AG09309 (cell line): ENCODE measurements at places on chromosomes 11 and 22.

GRCh38 chr11:93728792-93729128 lies 12.5 kb downstream of the TAF1D start:
- DNase-seq, result no peak

DNA sequence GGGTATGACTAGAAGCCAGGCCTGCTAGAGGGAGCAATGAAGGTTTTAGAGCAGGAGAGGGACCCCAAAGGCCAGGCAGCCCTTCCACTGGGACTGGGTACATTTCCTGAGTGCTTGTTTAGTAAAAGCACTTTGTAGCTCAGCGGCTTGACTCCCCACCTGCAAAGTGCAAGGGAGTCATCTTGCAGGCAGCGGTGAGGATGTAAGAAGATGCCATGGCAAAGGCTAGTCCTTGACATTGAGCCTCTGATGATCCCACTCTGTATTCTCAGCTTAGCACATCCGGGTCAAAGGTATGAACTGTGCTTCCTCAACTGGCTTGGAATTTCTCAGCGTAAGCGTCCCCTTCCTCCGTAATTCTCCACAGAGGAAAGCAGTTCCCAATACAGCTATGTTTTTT lies 3.1 kb upstream of the UBE2L3 start:
- no peak for DNase-seq

DNA sequence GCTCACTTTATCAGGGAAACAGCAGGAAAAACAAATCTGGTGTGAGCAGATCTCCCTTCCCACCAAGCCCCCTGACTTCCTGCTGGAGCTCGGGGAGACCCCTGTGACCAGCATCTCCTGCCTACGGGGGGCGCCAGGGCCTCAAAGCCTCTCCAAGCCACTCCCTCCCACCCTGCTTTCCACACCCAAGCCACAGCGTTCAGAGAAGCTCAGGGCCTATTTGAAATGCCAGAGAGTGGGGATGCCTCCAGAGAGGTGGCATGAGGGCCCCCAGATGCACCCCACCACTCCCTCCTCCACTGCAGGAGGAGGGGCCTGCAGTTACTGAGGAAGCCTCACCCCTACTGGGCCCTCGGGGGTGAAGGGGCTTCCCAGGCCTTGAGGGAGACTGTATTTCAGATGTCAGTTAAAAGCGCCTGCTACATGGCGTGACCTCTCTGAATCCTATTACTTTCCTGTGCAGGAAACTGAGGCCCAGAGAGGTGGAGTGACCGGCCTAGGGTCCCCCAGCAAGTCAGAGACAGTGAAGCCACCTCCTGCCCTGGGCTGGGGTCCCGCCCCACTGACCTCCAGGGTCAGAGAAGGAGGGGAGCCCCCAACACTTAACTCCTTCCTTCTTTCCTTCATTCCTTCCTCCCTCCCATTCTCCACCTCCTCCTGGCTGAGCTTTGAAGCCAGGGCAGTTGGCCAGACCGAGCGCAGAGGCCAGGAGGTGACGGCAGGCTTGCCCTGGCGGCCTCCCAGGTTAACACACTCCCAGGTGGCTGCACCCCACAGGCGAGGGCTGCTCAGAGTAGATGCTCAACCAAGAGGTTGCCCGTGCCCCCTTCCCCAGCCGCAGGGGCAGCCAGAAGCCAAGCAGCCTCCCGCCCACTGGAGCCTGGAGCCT lies 6.0 kb upstream of the CDKN1C start:
- no peak for DNase-seq

DNA sequence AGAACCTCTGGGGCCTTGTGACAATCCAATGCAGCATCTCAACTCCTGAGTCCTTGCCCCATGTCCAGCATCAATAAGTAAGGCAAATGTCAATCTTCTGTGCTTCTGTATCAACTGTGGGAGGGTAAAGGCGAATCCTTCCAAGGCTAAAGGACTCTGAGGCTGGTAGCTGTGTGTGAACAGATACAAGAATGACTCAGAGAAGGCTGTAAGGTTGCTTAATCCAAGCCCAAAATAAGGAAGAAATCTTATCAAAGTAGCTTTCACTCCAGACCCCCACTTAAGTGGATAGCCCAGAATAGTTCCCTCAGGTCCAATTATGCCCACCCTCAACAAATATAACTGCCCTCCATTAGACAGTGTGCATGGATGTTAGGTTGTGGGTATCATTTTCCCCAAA lies 28.1 kb upstream of the SCGB1A1 start:
- no peak for DNase-seq

- DNase-seq, result no peak
Observed at GRCh38 chr11:45494738-45495137, 170.7 kb downstream of the CHST1 start.

GRCh38 chr11:28393348-28393747 lies 285.2 kb downstream of the METTL15 start:
- no peak for DNase-seq

- DNase-seq, result no peak
Observed at GRCh38 chr11:121552154-121552553, 99.4 kb upstream of the SORL1-AS1 start.

- DNase-seq, result no peak
Observed at GRCh38 chr11:73345481-73346160, 30.6 kb upstream of the RELT start.

DNA sequence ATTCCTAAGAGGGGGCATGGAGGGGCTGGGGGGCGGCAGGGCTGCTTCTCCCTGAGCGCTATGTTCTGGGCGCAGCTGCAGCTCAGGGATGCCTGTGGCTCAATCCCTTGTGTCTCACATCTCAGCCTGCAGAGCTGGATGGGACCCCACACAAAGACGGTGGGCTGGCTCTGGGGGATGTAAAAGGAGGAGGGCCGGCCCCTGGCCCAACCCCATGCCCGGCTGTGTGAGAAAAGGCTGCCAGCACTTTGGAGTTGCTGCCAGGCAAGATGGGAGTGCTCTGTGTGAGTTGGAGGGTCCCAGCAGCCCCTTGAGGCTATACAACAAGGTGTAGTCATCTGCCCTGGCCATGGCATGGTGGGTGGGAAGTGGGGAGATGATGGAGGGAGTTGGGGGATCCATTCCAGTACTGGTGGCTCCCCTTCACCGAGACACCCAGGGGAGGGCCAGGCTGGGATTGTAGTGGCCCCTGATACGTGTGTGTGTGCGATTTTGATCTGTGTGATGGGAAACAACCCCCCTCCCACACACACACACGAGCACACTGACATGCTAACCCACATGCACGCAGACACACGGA lies 1.3 kb upstream of the TBX10 start:
- no peak for DNase-seq

DNA sequence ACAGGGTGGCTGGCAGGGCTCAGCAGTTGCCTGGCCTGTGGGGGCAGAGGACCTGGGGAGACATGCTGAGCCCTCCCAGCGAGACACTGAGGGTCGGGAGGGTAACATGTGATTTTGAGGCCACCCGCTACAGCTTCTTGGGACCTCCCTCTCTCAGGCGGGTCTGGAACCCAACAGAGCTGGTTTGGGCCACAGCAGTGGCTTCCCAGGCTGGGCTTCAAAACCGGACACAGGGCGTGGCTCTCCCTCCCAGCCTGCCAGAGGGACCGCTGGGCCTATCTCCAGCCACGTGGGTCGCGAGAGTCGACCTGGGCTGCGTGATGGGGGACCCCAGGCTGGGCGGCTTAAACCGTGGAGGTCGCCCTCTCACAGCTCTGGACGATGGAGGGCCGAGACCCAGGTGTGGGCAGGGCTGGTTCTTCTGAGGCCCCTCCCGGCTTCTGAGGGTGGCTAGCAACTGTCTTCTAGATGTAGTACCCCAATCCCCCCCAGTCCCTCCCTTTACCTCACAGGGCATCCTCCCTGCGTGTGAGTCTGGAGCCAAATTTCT lies 91.7 kb downstream of the KCNQ1 start:
- DNase-seq, result no peak

DNA sequence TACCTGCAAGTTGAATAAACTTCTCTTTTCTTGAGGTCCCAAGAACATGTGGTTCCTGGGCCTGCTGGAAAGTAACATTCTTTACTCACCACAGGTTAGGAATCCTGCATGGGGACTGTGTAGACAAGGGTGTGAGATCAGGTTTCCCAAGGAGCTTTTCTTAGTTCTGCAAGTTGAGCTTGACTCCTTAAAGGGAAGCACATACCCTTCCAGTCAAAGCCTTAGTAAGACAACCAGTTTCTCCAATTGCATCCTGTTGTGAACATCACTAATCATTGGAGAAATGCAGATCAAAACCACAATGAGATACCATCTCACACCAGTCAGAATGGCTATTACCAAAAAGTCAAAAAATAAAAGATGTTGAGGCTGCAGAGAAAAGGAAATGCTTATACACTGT lies 48.3 kb upstream of the PAK1 start:
- no peak for DNase-seq
